Lung microvascular endothelial cell (primary cell): ENCODE measurements at places on chromosomes 6 and 20. TPM values are rescaled to one million over a fixed set of nuclear protein-coding genes. Genes with fewer than 3 reads are reported as not detected.

Gene GJE1
- total RNA-seq, result not detected in 2 replicates

Gene TRAPPC3L
- under 0.01 TPM in 1 of 2 replicates, not detected in the other for total RNA-seq

Gene TINAG
- not detected in 2 replicates for total RNA-seq

- peak; percentile 65 for DNase-seq
These were observed at the start of gene SERPINB6 for GRCh38 chr6:2971420-2972218. SERPINB6 (minus strand) TSS chr6:2971567; CDS start chr6:2959332, 12,235 bp downstream.

- no peak for DNase-seq
These were observed 160.9 kb downstream of the FRK start for GRCh38 chr6:115899730-115900282.

GRCh38 chr6:72151742-72152141 is 265.4 kb downstream of the RIMS1 start:
- DNase-seq, result no peak

DNA sequence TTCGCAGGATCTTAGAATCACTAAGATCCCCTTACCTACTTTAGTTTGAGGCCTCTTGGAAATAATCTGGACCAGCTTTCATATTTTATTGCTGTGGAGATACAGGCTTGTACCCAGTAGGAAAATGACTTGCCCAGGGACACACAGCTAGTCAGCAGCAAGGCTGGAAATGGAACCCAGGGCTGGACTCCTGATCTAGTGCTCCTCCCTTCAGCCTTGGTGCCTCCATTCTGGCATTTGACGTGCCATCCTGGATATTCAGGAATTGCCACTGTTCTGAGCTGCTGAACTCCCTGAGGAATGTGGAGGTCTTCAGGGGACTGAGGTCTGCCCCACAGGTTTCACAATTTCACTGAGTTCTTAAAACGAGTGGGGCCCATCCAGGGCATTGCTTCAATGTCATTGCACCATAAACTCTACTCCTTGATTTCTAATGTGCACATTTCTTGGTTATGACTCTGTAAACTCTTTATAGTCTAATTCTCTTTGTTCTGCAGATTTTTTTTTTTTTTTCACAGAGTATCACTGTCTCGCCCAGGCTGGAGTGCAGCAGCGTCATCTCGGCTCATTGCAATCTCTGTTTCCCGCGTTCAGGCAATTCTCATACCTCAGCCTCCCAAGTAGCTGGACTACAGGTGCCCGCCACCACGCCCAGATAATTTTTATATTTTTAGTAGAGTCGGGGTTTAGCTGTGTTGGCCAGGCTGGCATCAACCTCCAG is 26.7 kb upstream of the CDKN1A start:
- DNase-seq, result no peak

DNA sequence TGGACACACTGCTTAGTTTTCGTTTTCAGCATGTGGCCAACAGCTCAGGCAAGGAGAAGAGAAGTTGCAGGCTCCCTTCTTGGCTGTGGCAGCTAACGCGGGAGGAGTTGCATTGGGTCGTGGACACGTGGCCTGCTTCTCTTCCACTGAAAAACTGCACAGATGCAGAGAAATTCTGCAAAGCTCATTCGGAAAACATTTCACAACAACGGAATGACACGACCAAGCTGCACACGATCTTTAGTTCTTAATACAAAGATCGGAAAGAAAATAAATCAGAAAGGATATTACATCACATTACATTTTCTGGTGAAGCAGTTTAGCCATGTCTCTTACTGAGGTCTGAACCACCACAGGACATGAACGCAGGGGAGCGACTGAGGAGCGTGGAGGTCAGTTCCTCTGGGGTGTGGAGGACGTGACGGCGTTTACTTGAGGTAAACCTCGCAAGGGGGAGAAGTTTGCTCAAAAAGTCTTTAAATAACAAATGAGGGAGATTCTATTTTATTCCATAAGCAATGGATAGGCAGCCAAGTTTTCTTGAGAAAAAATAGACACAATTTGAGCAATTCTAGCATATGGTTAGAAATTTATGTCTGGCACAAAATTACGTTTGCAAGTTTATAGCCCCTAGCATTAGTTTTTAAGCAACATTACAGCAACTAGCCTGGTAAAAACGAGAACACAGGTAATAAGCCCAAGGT is 178.3 kb downstream of the THBS2 start:
- DNase-seq, result no peak
